Bronchial epithelial cell (primary cell): ENCODE measurements at places on chromosomes 1 and 21. TPM values are rescaled to one million over a fixed set of nuclear protein-coding genes. Genes with fewer than 3 reads are reported as not detected.

The LHX8 gene
- not detected in 2 replicates for total RNA-seq

The GFI1 gene
- under 0.01 TPM in 2 replicates for total RNA-seq

The OBSCN gene
- total RNA-seq, result 6.3 and 7.6 TPM in 2 replicates

The MARK1 gene
- total RNA-seq, result 3.9 and 10.4 TPM in 2 replicates

The DSTYK gene
- total RNA-seq, result 11.3 and 13.7 TPM in 2 replicates

The ERICH3 gene
- total RNA-seq, result not detected in 2 replicates

The BEND5 gene
- not detected in 2 replicates for total RNA-seq

The S1PR1 gene
- total RNA-seq, result under 0.01 and 0.26 TPM in 2 replicates

The CDC7 gene
- total RNA-seq, result 0.64 and 2.1 TPM in 2 replicates

The FABP3 gene
- total RNA-seq, result 0.79 and 3.8 TPM in 2 replicates

The TAS1R1 gene
- not detected in 2 replicates for total RNA-seq

The KRTAP12-4 gene
- not detected in 2 replicates for total RNA-seq

The DCDC2B gene
- not detected in 2 replicates for total RNA-seq

The HSPG2 gene
- 28.7 and 36.1 TPM in 2 replicates for total RNA-seq

The MRPS21 gene
- 49.5 and 53.5 TPM in 2 replicates for total RNA-seq

The OR6K3 gene
- not detected in 2 replicates for total RNA-seq

The RYR2 gene
- under 0.01 TPM in 1 of 2 replicates, not detected in the other for total RNA-seq

The NPR1 gene
- total RNA-seq, result under 0.01 TPM in 1 of 2 replicates, not detected in the other
